ENCODE measurements at places on chromosomes 13 and 19.

DNA sequence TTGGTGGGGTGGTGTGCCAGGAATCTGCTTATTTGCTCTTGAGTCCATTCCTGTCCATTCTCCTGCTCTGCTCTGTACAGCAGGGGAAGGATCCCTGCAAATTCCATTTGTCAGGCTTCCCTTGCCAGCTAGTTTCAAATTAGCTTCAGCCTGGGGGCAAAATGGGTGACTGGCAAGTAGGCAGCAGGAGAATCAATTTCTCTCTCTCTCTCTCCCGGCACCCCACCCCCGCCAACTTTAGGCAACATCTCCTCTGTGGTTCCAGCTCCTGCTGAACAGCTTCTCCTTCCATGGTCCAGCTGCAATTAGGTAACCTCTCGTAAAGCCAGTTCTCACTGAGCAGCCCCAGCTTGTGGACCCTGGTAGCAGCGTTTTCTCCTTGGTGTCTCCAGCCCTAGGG lies 6.7 kb upstream of the MYCBP2 start:
- DNase-seq, result no peak

DNA sequence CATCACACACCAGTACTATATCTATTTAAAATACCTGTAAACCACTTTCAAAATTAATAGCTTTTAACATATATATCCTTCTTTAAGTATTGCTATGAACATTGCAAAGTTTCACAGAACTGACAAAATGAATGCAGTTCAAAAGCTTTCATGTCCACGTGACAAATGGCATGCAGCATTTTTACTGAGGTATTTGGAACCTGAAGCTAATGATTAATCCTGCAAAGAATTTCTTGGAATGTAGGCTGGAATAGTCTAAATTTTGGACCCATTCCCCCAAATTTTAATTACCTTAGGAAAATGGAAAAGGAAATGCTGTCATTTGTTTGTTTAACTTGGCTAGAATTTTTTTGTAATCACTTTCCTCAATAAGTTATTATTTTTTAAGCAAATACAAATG lies 423.8 kb upstream of the GPC6 start:
- no peak for DNase-seq

DNA sequence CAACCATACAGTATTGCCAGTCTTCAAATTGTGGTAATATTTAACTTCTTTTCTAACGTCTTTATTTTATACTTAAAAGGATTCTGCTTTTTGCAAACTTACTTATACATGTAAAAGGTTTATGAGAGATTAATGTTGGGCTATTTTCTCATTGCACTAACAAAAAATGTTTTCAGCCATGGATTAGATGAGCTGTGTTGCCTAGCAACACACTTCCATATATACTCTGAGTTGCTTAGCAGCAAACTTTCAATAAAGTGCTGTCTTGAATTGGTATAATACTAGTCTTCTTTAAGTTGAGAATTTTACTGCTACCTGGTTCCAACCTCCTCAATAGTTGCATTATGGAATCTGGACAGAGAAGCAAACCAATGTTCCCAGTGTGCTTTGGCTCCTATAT lies 777.4 kb upstream of the PCDH9 start:
- no peak for DNase-seq

DNA sequence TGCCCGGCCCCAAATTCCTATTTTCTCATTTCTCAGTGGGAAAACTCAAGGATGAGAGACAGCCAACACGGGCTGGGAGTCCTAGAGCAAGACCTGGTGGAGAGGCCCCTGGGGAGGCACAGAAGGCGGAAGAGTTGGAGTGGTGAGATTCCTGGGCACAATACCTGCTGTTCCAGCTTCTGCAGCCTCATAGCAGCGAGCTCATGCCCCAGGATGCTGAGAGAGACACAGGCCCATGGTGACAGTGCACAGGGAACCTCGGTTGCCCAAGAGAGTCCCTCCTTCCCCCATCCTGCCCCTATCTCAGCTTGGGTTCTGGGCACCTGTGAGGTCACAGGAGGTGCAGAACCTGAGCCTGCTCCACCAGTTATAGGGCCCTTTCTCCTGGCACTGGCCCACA lies 1.4 kb downstream of the TULP2 start:
- no peak for DNase-seq

DNA sequence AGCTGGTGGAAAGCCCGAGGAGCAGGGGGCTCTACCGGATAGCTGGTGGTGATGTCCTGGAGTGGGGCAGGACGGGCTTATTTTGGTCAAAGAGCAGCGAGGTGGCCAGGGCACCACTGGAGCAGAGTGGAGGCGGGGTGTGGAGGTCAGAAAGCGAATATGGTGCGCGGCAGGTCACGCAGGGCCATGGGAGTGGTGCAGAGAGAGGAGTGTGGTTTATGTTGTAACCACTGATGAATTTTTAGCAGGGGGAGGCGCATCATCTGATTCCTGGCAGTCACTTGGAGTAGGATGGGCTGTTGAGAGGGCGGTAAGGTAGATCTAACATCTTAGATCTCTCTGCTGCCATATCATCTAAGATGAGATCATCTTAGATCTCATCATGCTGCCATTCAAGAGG lies 1.4 kb upstream of the ZNF414 start:
- no peak for DNase-seq

GRCh38 chr13:33543631-33544265 lies 258.2 kb upstream of the STARD13 start:
- no peak for DNase-seq

DNA sequence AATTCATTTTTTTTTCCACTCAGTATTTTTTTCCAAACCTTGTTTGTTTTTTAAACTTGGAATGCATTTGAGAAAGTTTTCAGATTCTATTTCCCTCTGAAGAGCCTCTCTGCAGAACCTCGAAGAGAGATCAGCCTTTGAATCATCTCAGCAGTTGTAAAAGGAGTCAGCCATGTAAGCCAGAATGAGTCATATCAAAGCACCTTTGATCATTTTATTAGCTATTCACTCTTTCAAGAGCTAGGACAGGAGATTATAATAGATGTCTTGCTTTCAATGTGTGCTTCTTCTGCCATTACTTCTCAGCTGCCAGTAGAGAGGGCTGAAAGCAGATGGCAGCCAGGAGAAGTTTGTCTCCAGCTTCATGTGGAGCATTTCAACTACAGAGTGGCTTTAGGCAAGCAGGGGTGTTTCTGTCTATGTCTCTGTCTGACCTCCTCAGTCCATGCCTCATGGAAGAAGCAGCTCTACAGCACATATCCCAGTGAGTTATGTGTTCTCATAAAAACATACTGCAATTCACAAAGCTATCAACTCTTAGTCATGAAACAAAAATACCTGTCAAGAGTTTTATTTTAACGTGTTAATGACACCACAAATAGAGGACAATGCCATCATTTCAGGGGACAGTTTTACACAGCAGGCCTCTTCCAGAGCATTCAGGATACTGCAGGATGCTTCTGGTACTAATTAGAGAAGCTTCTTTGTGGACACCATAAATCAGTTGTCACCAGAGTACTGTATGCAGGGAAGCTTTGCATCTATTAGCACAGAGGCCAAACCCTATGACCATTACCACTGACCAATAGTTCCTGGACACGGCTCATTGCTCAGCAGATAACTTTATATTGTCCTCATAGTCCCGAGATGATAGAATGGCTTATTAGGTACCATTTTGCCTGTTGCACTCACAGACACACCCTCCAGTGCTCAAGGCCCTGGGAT lies 94.3 kb downstream of the NHLRC3 start:
- DNase-seq, result no peak

DNA sequence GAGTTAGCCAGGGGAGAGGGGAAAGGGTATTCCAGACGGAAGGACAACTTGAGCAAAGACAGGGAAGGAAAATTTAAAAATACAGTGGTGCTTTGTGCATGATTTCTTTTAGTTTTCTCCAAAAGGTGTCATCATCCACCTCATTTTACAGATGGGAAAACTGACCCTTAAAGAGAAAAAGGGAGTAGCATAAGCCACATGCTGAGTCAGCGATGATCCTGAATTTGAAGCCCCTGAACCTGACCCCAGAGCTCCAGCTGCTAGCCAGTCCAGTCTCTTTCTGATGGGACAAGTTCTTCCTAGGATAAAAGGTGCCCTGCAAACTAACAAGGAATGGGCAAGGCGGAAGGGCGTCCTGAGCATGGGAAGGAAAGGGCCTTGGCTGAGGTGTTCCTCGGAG lies 10.3 kb downstream of the CABP5 start:
- no peak for DNase-seq

DNA sequence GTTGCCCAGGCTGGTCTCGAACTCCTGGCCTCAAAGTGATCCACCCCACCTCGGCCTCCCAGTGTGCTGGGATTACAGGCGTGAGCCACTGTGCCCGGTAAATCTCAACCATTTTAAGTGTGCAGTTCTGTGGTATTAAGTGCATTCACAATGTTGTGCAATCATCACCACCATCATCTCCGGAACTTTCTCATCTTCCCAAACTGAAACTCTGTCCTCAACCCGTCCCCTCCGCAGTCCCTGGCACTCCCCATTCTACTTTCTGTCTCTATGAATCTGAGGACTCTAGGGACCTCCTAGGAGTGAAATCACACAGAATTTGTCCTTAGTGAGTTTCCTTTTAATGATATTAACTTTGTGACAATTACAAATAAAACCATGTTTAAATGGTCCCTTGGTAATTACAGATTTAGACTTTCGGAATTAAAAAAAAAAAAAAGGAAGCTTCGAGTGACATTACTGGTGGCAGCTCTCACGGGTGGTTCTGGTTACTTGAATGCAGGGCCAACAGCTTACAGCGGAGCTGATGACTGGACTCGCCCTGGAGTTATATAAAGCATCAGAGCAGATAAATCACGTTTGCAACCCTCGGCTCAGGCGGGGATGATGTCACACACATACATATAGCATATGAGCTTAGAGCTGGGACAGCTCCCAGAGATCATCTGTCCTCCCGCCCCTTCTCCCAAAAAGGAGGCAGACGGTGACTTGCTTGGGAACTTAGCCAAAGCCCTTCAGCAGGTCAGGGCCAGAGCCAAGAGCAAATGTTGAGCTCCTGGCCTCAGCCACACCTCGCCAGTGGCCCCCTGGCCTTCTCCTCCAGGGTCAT lies 89.8 kb downstream of the ZNF557 start:
- DNase-seq, result peak; percentile 64

DNA sequence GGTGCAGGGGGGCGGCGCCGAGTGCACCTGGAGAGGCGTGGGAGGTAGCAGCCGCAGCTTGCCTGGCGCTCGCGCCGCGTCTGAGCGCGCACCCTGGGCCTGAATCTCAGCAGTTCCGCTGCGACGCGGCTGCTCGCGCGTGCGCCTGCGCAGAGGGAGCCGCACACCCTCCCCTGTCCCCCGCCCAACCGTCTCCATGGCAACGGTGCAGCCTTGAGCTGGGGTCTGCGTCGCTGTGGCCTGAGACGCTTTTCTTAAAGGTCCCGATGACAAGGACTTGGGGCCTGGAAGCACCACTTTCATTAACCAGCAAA lies at the start of gene PNMA8B:
Gene PNMA8B, minus strand, starts transcription at position 82 of the 314 bp plus-strand sequence. CDS start 402 bp downstream, outside the sequence.
- peak; percentile 90 for DNase-seq

DNA sequence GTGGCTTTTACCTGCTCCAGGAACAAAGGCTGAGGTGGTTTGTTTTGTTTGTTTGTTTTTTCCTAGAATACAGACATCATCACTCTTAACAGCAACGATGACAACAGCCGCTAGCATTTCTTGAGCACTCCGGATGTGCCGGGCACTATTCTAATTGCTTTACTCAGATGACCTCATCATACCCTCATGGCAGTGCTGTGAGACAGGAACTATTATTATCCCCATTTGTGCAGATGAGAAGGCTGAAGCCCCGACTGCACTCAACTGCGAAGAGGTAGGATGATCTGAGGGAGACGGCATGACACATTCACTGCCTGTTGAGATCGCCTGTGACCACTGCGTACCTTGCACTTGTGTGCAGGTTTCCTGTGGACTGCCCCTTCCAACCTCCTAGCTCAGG lies 66.5 kb downstream of the CCDC70 start:
- DNase-seq, result no peak

- DNase-seq, result no peak
These were observed 730 bp downstream of the SYMPK start for GRCh38 chr19:45862271-45862563.

DNA sequence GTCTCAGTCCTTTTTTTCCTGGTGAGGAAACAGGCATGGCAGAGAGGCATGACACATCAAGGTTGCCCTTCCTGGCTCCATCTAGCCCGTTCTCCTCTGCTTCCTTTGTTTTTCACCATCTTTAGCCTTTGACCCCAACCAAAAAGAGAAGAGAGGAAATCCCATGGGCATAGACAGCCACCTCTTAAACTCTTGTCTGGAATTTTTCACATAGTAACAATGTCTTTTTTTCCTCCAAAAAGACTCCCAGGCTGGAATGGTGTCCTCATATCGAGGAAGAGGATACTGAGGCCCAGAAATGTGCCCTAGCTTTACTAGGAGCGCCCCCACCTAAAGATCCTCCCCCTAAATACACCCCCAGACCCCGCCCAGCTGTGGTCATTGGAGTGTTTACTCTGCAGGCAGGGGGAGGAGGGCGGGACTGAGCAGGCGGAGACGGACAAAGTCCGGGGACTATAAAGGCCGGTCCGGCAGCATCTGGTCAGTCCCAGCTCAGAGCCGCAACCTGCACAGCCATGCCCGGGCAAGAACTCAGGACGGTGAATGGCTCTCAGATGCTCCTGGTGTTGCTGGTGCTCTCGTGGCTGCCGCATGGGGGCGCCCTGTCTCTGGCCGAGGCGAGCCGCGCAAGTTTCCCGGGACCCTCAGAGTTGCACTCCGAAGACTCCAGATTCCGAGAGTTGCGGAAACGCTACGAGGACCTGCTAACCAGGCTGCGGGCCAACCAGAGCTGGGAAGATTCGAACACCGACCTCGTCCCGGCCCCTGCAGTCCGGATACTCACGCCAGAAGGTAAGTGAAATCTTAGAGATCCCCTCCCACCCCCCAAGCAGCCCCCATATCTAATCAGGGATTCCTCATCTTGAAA lies at the start of gene GDF15:
Gene GDF15, plus strand, starts transcription at position 484 of the 868 bp plus-strand sequence. Its CDS starts 32 bp downstream, at position 516.
- DNase-seq, result no peak

DNA sequence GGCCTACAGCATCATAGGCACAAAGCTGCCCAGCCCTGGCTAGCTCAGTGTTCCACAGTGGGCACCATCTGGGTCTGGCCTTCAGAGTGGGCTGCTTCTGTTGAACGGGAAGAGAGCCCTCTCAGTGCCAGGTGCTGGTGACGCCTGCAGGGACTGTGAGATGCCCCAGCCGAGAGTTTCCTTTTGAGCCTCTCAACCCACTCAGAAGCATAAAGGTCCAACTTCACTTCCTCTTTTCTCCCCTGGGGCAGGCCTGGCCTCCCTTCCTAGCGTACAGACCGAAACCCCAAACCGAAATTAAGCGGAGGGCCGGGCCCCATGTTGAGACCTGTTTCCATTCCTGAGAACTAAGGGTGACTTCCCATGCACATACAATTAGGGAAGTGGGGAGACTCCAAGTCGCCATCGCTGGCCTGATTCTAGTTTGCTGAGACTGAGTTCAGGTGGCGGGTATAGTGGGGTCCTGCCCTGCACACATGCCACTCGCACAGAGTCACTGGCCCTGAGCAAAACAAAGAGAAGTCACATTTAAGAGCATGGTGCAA lies 6.9 kb downstream of the RAB8A start:
- DNase-seq, result no peak

- no peak for DNase-seq
These were observed 665.0 kb upstream of the SLITRK6 start for GRCh38 chr13:86464193-86464592.

GRCh38 chr13:43057653-43058317 lies 34.4 kb downstream of the DNAJC15 start:
- DNase-seq, result no peak

All from right forelimb (tissue), 1 donor.